ENCODE measurements at places on chromosomes 7 and 10. TPM values are rescaled to one million over a fixed set of nuclear protein-coding genes. Genes with fewer than 3 reads are reported as not detected.

- H3K4me1 ChIP-seq, result no peaks in the 10 kb centered on the region
- H3K27me3 ChIP-seq, result no peaks in the 10 kb centered on the region
- H3K4me3 ChIP-seq, result no peak overlapping the region
- peak; percentile 64 for DNase-seq
- no peaks in the 10 kb centered on the region for H3K36me3 ChIP-seq
These were observed 220.8 kb upstream of the PRSS58 start for GRCh38 chr7:142478479-142479220.

GRCh38 chr10:18625886-18626285, 25.5 kb downstream of the NSUN6 start:
- no peak for DNase-seq
- peaks cover 5% of the 10 kb centered on the region for H3K4me1 ChIP-seq
- no peaks in the 10 kb centered on the region for H3K27me3 ChIP-seq
- no peak overlapping the region for H3K27ac ChIP-seq
- no peak overlapping the region for H3K4me3 ChIP-seq
- H3K36me3 ChIP-seq, result no peaks in the 10 kb centered on the region

DNA sequence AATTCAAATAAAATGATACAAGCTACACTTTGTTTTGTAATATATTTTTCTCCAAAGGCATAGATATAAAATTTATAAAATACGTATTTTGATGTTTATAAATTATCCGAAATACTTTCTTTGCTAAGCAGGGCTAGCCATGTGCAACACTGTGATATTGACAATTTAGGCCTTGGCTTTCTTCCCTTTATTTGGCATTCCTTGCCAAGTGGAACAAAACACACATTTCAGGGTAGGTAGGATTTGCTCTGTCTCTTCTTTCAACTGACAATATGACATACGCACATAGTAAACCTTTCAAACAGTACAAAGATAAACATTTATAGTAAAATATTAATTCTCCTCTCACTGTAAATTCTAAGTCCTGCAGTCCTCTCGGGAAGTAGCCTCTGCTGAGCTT, 103.3 kb upstream of the POT1 start:
- H3K27ac ChIP-seq, result no peak overlapping the region
- H3K4me1 ChIP-seq, result no peaks in the 10 kb centered on the region
- H3K4me3 ChIP-seq, result no peak overlapping the region
- no peaks in the 10 kb centered on the region for H3K27me3 ChIP-seq
- no peaks in the 10 kb centered on the region for H3K36me3 ChIP-seq
- no peak for DNase-seq

GRCh38 chr7:10412422-10413019, 561.2 kb upstream of the PHF14 start:
- no peak overlapping the region for H3K27ac ChIP-seq
- no peaks in the 10 kb centered on the region for H3K36me3 ChIP-seq
- no peak overlapping the region for H3K4me3 ChIP-seq
- peak; percentile 51 for DNase-seq

GRCh38 chr7:74094224-74095101, 10.9 kb downstream of the LIMK1 start:
- peak; percentile 64 for DNase-seq
- H3K27ac ChIP-seq, result peak overlapping the region; percentile 19
- no peaks in the 10 kb centered on the region for H3K36me3 ChIP-seq
- H3K4me3 ChIP-seq, result peak overlapping the region; percentile 32
- no peaks in the 10 kb centered on the region for H3K27me3 ChIP-seq
- H3K4me1 ChIP-seq, result peaks cover 16% of the 10 kb centered on the region

DNA sequence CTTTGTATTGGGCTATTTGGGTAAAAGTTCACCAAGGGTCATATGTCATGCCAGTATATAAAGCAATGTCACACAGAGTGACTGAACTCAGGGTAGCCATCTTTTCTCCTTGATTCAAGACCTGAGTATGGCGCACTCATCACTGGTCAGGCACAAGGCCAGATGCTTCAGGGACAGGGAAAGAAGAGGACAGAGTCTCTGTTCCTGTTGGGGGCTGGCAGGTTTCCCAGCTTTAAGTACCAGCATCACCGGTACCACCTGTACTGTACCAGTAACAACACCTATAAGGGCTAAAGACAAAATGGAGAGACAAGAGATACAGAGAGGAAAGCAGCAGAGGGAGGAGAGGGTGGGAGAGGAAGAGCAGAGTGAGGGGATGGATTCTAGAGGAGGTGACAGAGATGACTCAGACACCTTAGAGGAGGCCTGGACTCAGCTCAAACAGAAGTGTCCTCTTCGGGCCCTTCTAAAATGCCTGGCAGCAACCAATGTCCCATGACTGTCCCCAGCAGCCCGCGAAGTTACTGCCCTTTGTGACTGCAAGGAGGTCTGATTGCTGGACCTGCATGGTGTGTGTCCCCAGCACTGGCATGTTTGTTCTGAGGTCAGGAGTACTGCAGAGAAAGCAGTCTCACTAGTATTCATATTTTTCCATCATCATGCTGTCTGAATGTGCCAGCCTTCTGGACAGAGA, 191.3 kb downstream of the MYOF start:
- no peak overlapping the region for H3K4me3 ChIP-seq
- no peak overlapping the region for H3K27ac ChIP-seq
- H3K36me3 ChIP-seq, result no peaks in the 10 kb centered on the region
- H3K27me3 ChIP-seq, result no peaks in the 10 kb centered on the region

The AGAP9 gene
- polyA plus RNA-seq, result 26.0 TPM

The RNF32 gene
- polyA plus RNA-seq, result 159 TPM

- no peak for DNase-seq
- no peaks in the 10 kb centered on the region for H3K27me3 ChIP-seq
- no peak overlapping the region for H3K27ac ChIP-seq
- H3K4me3 ChIP-seq, result no peak overlapping the region
- H3K36me3 ChIP-seq, result no peaks in the 10 kb centered on the region
These were observed 47.4 kb upstream of the CHST3 start for GRCh38 chr10:71916827-71917226.

DNA sequence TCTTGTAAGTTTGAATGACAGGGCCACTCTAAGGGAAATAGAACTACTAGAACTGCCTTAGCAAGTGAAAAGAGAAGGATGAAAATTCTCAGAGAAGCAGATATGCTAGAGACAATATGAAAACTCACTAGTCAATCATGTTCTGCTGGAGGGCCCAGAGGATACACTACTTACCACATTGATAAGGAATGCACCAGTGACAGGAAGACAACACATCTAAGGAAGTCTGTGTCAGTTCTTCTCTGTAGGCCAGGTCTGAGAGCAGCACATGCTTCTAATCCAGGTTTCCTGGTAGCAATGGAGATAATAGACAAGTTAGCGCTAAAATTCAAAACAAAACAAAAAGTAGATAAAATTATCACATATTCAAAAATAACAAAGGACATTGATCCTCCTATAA, 235.2 kb upstream of the AKR1E2 start:
- H3K4me3 ChIP-seq, result no peak overlapping the region
- H3K4me1 ChIP-seq, result no peaks in the 10 kb centered on the region
- no peaks in the 10 kb centered on the region for H3K27me3 ChIP-seq
- no peak for DNase-seq
- no peak overlapping the region for H3K27ac ChIP-seq

DNA sequence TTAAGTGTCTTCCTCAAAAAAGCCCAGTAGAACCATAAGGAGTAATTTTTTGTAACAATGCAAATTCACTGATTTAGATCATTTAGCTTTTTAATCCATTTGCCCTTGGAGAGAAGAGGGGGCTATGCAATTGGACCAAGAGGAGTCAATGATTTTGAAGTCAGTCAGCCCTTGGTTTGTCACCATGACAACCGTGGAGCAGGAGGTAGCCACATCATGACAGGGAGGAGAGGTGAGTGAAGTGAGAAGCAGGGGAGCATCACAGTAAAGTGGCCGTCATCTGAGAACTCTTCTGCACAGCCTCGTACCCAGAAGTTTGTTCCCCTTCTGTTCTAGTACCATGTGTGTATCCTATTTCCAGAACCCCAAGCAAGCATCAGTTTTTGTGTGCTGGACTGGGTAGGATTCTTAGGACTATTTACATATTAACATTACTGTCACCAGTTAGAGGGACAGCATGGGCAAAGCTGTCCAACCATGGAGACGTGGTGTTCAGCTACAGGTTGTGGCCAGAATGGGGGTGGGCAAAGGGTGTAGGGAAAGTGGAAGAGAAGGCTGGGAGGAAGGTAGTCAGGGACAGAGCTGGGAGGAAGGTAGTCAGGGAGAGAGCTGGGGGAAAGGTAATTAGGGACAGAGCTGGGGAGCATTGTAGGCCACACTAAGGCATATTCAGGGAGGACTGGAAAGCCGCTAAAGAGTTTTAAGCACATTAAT, 13.1 kb downstream of the UBE3C start:
- no peaks in the 10 kb centered on the region for H3K27me3 ChIP-seq
- H3K27ac ChIP-seq, result no peak overlapping the region
- no peaks in the 10 kb centered on the region for H3K4me1 ChIP-seq
- no peak overlapping the region for H3K4me3 ChIP-seq
- H3K36me3 ChIP-seq, result no peaks in the 10 kb centered on the region

The TMEM184A gene
- polyA plus RNA-seq, result 7.1 TPM

GRCh38 chr7:34138483-34138882, 233.1 kb downstream of the BMPER start:
- no peaks in the 10 kb centered on the region for H3K4me1 ChIP-seq
- H3K4me3 ChIP-seq, result no peak overlapping the region
- no peak overlapping the region for H3K27ac ChIP-seq
- no peak for DNase-seq
- no peaks in the 10 kb centered on the region for H3K27me3 ChIP-seq

The ABHD11 gene
- 21.6 TPM for polyA plus RNA-seq

The COL17A1 gene
- polyA plus RNA-seq, result 17.1 TPM

DNA sequence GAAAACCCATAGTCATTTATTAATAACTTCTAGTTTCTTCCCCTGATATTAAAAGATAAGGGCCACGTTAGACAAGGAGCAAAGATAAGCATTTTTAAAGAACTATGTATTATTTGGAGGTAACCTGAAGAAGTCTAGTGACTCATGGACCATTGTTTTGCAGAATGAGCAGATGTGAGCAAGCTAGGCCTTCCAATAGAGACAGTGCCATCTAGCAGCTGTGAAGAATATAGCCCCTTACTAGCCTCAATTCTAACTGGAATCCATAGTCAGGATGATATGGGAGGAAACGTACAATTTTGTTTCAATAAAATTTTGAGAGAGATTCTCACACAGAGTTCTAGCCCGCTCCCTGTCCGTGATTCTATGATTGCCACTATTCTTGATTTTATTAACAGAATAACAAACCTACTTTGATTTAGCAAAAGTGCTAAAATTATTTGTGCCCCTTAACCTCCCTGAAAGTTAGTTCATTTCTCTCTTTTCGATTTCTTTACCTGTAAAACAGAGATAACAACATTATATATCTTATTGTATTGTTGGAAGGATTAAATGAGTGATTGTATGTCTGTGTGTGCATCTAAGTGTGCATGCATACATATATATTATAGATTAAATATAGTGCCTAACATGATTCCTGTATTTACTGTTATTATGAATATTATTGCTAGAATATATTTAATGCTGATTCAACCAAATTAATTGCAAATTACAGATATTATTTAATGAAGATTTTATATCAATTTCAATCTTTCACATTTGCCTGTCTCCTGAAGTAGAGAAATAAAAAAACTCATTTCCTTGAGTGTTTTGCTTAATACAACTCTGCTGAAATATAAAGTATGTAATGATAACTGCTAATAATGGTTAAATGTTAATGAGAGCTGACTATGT, 22.7 kb downstream of the FAM237B start:
- H3K27ac ChIP-seq, result no peak overlapping the region
- H3K4me3 ChIP-seq, result no peak overlapping the region
- no peaks in the 10 kb centered on the region for H3K36me3 ChIP-seq
- H3K4me1 ChIP-seq, result no peaks in the 10 kb centered on the region

DNA sequence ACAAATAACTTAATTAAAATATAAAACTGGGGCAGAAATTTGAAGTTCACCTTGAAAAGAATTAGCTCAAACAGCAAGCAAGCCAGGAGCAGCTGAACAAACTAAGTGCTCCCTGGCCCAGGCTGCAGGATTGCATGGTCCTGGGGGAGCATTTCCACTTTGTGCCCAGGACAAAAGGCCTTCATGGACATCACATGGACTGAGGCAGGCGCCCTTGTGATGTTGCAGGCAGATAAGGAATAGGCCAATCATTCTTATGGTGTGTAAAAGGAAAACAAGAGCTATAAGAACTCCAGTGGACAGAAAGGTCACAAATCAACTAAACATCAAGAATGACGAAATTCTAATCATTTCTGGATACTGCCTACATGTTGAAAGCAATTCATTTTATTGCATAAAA, 17.5 kb upstream of the TECTB start:
- no peak for DNase-seq
- no peak overlapping the region for H3K4me3 ChIP-seq
- H3K36me3 ChIP-seq, result no peaks in the 10 kb centered on the region
- no peaks in the 10 kb centered on the region for H3K27me3 ChIP-seq
- no peak overlapping the region for H3K27ac ChIP-seq

DNA sequence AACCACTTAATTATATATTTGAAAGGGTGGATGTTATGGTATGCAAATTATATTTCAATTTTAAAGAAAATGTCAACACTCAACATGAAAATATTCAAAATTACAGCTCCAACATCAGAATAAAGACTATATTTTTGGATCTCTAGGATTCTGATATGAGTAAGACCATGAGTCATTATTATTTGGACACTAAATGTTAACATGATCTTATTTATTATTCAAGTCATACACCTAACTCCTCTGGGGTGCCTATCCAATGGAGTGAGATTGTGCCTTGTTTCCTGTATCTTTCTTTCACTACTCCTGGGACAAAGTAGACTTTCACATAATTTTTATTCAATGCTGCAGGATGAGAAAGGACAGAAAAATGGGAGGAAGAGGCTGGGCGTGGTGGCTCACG, 135.2 kb upstream of the PRSS1 start:
- peaks cover 9% of the 10 kb centered on the region for H3K4me1 ChIP-seq
- DNase-seq, result no peak
- H3K27me3 ChIP-seq, result no peaks in the 10 kb centered on the region
- H3K4me3 ChIP-seq, result no peak overlapping the region
- H3K36me3 ChIP-seq, result no peaks in the 10 kb centered on the region

The PDZD7 gene
- 1.6 TPM for polyA plus RNA-seq

DNA sequence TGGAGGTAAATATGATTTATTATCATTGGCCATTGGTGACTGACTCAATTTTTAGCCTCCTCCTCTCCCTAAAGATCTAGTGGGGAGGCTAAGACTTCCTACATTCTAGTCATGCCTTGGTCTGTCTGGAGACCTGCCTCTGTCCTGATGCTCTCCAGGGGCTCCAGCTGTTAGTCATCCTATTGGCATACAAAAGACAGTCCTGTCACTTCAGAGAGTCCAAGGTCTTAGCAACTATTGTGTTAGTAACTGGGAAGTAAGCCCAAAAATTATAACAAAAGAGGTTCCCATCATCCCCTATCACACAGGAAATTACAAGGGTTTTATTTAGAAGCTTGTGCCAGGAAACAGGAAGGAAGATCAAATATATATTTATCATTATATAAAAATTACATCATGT, 400.6 kb upstream of the VSTM2A start:
- no peak overlapping the region for H3K27ac ChIP-seq
- no peaks in the 10 kb centered on the region for H3K36me3 ChIP-seq
- DNase-seq, result no peak

The PKD1L1 gene
- 4.2 TPM for polyA plus RNA-seq

GRCh38 chr10:122296363-122297120, 25.4 kb downstream of the BTBD16 start:
- H3K4me3 ChIP-seq, result no peak overlapping the region
- DNase-seq, result no peak
- no peaks in the 10 kb centered on the region for H3K27me3 ChIP-seq
- H3K27ac ChIP-seq, result no peak overlapping the region
- H3K36me3 ChIP-seq, result no peaks in the 10 kb centered on the region

The PUS7 gene
- 8.7 TPM for polyA plus RNA-seq

- no peaks in the 10 kb centered on the region for H3K36me3 ChIP-seq
- H3K27ac ChIP-seq, result no peak overlapping the region
- DNase-seq, result no peak
- H3K4me1 ChIP-seq, result no peaks in the 10 kb centered on the region
- no peak overlapping the region for H3K4me3 ChIP-seq
These were observed 18.0 kb upstream of the RSU1 start for GRCh38 chr10:16835228-16835627.

All from testis (tissue), 5 donors.